ENCODE measurements at places on chromosomes 4 and X.

DNA sequence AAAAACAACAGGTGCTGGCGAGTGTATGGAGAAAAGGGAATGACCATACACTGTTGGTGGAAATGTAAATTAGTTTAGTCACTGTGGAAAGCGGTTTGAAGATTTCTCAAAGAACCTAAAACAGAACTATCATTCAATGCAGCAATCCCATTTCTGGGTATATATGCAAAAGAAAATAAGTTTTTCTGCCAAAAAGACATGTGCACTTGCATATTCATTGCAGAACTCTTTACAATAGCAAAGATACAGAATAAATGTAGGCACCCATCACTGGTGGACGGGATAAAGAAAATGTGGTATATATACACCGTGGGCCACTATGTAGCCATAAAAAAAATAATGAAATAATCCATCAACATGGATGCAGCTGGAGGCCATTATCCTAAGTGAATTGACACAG, 105.1 kb upstream of the FSTL5 start:
- DNase-seq, result no peak

- no peak for DNase-seq
These were observed 1223.7 kb upstream of the AGA start for GRCh38 chr4:178665916-178666315.

DNA sequence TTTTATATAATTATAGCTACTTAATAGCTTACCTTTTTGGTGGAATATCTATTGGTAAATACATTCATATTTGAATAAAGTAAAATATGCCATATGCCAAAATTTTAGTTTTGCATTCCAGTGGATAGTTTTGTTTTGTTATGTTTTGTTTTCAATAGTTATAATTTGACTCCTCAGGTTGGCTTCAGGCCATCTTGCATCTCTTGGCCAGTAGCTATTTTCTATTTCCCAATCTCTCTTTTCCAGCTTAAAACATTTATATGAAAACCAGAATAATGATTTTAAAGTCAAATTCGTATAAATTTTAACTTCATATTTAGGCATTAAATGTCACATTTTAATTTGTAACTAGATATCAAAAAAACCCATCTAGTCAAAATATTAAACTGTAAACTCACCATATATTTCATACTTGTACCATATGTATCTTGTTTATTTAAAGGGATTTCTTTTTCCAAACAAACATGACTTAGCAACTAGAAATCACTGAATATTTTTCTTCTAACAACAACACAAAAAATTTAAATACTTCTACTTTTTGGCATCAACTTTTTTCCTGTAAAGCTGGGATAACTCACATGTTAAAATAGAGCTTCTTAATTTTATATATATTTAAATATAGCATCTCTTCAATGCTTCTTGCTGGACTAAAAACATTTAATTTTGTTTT, 1209.6 kb downstream of the PCDH7 start:
- DNase-seq, result no peak

DNA sequence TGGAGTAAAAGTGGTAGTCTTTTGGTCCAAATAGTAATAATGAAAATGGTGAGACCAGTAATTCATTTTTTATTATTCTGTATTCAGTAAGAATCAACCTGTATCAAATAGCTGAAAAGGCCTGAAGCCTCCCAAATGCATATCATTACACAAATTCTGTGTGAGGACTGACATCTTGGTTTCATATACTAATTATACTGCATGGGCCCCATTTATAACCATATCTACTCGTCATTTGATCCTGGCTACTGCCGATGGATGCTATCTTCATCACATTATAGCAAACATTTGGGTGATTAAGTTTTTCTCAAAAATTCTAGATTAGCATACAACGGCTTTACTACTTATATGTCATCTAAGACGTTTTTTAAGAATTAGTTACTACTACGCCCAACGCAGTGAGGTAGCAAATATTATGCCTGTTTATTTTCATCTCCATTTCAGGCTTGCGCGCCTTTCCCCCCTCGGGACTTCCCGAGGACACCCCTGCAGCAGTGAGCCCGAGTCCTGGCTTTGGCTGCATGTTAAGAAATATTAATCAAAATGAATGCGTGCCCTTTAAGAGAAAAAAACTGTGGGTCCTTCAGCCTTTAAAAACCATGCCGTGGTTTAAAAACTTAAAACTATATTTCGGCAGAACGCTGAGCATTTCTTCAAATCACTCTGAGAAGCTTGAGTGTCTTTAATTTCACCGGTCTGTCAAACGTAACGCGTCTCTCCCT, 814 bp upstream of the MMAA start:
- peak; percentile 24 for DNase-seq

- DNase-seq, result no peak
These were observed 25.6 kb upstream of the TADA2B start for GRCh38 chr4:7017446-7018048.

- DNase-seq, result no peak
These were observed 36.1 kb downstream of the HDAC8 start for GRCh38 chrX:72536542-72536941.

DNA sequence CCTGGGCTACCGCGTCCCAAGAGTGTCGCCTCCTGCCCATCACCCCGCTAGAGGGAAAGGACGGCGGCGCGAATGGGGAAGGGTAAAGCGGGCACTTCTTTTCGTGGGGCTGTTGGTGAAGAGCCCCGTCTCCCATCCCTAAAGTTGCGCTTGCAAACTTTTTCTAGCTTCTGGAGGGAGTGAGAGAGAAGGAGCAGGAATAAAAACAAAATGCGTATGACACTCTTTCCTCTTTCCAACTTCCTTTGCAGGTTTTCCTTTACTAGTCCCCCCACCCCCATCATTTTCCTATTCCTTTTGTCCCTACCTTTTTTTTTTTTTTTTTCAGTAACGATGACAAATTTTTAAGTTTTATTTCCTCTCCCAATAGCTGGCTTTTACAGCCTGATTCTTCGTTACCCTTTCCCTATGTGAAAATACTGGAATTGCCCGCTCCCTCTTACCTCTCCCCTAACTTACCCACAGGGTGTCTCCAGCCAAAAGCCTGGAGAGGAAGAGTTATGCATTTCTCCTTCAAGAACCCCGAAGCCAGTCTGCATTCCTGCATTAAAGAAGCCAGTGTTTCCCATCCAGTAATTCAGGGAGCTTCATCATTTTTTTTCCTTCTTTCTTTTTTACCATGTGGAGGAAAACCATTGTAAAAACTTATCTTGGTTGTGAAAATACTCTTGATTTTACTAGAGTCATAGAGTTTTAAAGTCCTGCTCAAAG, 613 bp upstream of the ARSJ start:
- peak; percentile 5 for DNase-seq

DNA sequence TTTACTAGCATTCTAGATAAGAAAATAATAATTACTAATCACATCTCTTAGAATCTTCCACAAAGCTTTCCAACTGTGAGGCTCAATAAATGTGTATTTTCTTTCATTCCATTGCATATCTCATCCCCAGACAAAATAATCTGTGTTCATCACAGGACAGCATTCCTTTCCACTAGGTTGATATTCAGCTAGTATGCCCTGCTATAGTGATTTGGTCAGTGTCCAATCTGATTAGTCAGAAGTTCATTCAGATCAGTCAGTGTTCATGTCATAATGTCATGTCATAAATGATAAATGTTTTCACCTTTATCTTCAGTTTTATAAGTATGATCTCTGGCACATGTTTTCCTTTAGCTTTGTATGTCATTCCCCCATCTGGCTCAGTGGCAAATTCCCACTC, 611.4 kb downstream of the KCTD8 start:
- no peak for DNase-seq

GRCh38 chr4:131137196-131137595, 2011.9 kb upstream of the PCDH10 start:
- no peak for DNase-seq

- no peak for DNase-seq
These were observed 56.5 kb downstream of the ARAP2 start for GRCh38 chr4:36187723-36188333.

GRCh38 chrX:77935886-77936285, 25.4 kb downstream of the ATP7A start:
- DNase-seq, result no peak

- peak; percentile 3 for DNase-seq
These were observed 46.1 kb downstream of the SORCS2 start for GRCh38 chr4:7238300-7238960.

DNA sequence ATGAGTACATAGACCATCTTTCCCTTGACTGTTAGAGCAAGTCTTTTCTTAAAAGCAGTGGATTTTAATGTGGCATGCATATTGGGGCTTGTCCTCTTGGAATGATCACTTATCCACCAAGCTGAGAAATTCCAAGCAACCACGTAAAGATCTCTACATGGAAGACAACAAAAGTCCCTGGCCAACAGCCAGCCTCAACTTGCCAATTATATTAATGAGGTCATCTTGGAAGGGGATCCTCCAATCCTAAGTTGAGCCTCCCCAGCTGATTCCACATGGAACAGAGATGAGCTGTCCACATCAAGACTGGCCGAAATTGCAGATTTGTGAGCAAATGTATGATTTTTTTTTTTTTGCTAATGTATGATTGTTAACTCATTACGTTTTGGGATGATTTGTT, 20.6 kb upstream of the FTHL17 start:
- DNase-seq, result no peak

DNA sequence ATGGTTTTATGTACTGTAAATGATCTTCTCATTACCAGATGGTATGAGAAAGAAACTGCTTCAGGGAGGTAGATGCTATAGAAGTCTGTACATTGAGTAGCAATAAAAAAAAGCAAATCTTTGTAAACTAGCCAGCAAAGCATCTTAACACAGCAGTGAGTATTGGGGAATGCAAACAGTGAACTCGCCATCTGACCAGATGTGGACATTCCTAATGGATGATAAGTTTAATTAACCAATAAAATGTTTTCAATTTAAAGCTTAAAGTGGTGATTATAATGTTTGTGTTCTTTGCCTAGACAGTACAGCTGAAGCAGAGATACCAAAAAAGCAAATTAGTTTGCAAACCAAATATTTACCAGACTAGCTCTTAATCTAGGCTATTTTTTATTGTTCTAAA, 1144.2 kb downstream of the FAT4 start:
- DNase-seq, result no peak

DNA sequence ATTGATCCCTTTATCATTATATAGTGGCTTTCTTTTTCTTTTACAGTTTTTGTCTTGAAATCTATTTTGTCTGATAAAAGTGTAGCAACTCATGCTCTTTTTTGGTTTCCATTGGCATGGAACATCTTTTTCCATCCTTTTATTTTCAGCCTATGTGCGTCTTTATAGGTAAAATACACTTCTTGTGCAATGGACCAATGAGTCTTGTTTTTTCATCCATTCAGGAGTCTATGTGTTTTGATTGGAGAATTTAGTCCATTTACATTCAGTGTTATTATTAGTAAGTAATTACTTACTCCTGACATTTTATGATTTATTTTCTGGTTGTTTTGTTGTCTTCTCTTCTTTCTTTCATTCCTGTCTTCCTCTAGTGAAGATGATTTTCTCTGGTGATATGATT, 66.4 kb upstream of the IL2 start:
- no peak for DNase-seq

GRCh38 chrX:132592880-132593279, 104.0 kb upstream of the MBNL3 start:
- no peak for DNase-seq

DNA sequence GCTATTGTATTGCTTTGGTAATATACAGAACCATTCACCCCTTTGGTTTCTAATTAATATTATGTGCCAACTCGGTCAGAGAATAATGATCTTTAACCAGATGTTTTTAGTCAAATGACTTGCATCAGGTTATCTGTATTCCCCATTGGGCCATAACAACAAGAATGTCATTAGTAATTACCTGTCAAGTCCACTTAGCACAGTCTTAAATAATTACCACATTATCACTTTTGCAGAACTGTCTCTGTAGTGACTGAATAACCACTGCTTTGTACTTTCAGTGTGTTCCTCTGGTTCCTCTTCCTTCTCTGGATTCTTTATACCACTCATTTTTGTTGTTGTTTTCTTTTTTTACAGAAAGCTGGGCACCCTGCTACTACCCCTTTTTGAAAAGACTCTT, 257.7 kb upstream of the SPOCK3 start:
- no peak for DNase-seq

- no peak for DNase-seq
These were observed 279.2 kb downstream of the QDPR start for GRCh38 chr4:17232566-17233253.

- no peak for DNase-seq
These were observed 76.7 kb upstream of the NDST3 start for GRCh38 chr4:117957571-117957970.

DNA sequence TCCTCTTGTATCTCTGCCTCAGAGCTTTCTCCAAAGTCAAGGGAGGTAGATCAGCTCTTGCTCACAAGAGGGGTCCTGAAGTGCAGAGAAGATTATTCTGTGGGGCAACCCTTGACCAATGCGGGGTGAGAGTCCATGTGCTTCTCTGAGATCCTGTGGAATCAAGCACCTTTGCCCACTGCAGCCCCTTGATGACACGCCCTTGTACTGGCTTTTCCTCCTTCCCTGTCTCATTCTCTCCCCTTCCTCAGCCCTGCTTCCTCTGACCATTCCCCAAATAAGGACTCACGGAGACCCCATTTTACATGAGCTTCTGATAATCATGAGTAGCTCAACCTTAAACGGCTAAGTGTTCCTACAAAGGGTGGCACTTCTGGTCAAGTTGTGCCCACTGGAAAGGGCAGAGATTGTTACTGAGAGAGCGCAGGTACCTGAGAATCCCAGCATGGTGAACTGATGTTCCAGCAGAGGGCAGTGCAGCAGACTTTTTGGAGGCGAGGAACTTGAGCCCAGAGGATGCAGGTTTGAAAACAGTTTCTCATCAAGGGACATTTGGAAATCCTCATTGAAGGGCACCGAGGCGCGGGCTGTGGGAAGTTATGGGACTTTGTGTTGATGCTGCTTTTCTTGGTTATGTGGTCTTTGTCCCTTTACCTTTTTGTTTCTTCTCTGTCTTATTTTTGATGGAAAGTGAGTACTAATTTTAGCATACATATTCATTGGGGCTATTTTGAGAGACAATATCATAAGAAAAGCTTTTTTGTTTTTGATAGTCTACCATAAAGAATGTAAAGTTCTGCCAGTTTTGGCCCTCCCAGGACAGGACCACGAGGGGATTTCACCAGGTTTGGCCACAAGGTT, 201.3 kb downstream of the RBM46 start:
- peak; percentile 42 for DNase-seq

GRCh38 chr4:38094419-38094818, 134.2 kb downstream of the PTTG2 start:
- no peak for DNase-seq

GRCh38 chr4:8291701-8292477, 22.3 kb downstream of the HTRA3 start:
- no peak for DNase-seq

GRCh38 chr4:141658309-141658708, 21.9 kb downstream of the IL15 start:
- DNase-seq, result no peak

- no peak for DNase-seq
These were observed 42.1 kb upstream of the USP46 start for GRCh38 chr4:52701207-52701606.

- no peak for DNase-seq
These were observed 13.3 kb downstream of the STARD8 start for GRCh38 chrX:68660746-68661145.

- DNase-seq, result peak; percentile 28
These were observed 113.8 kb upstream of the STIM2 start for GRCh38 chr4:26746802-26747213.
